ENCODE measurements at places on chromosomes 1 and 21.

- no peak for DNase-seq
Observed at GRCh38 chr1:154405747-154406571, 816 bp downstream of the IL6R start.

DNA sequence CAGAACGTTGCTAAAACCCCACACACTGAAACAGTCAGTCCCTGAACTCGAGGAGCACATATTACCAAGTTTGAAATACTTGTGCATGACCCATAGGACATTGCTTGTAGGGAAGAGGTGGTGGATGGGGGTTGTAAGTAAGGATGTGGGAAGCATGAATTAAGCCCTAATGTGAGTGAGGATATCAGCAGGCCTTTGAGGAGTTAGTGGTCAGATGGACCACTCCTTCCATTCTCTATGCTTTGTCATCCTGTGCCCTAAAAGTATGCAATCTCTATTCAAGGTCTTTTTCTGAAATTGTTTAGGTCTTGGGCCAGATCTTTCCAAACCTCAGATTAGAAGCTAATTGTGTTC is 70.9 kb upstream of the SAMSN1 start:
- DNase-seq: no peak

- DNase-seq: no peak
Observed at GRCh38 chr1:61271412-61271789, 189.0 kb downstream of the NFIA start.

DNA sequence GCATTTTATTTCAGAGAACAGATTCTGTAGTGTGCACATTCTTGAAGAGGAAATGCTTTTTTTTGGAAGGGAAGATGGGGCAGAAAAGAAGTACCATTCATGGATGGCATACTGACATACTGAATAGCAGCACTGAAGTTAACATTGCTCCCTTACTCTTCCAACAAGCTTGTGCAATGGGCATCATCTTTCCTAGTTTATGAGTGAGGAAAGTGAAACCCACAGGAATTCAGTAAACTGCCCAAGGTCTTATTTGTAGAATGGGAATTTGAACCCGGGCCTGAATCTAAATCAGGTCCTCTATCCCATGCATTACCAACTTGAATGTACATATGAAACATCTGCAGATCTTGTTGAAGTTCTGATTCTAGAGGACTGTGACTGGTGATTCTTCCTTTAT is 215.7 kb upstream of the FGGY start:
- DNase-seq: no peak

- DNase-seq: no peak
Observed at GRCh38 chr1:62295921-62296491, 23.2 kb downstream of the KANK4 start.

DNA sequence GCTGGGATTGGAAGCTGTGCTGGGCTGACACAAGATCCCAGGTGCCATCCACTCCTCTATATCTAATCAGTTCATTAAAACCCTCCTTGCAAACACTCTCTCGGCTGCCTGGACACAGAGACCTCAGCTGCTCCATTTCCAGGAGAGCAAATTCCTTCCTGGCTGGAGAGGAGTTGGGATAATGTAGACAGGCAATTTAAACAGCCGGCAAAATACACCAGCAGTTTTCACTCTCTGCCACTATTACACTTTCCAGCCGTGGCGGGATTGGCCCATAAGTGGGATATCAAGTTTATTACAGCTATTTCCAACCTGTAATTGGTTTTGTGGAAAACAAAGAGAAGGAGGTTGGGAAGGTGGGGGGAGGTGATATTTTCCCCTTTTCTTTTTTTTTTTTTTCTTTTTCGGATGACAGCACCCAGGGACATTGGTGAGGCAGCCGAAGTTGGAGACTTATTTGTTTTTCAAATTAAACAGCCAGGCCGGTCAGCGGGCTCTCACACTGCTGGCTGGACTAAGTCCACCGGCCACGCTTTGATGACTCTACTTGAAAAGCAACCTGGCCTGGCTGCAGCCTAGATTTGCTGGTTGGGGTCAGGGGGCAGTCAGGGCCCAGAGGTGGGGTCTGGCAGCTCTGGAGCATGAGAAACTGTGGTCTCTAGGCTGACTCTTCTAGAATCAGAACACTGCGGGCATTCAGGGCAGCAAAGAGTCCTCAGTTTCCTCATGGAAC is 177.4 kb downstream of the IGSF21 start:
- no peak for DNase-seq

DNA sequence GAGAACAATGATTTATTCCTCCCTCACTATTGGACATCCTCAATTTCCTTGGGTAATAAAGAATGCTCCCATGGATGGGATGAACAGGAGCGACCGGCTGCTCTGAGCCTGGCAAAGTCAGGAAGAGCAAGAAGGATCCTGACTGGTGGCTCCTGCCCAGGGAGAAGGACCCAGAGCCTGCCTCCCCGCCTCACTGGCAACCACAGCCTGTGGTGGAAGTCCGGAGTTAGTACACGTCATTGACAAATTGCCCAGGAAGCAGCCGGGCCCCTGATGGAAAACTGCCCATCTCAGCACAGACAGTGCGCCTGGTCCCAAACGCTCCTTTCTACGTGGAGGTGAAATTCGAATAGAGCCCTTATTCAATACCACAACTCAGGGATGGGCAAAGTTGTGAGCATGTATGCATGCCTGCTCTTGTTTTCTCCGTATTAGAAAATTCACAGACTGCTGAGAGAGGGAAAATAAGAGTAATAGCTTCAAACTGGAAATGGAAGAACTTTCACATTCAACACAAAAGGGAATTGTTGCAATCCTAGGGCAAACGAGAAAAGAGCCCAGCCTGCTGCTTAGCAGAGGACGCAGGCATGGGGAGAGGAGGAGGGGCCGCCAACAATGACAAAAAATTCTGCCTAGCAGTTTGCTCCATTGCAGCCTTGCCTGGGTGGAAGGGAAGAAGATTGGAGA is 397.1 kb upstream of the VAMP3 start:
- no peak for DNase-seq

- no peak for DNase-seq
Observed at GRCh38 chr1:84701376-84701775, 11.1 kb upstream of the SSX2IP start.

DNA sequence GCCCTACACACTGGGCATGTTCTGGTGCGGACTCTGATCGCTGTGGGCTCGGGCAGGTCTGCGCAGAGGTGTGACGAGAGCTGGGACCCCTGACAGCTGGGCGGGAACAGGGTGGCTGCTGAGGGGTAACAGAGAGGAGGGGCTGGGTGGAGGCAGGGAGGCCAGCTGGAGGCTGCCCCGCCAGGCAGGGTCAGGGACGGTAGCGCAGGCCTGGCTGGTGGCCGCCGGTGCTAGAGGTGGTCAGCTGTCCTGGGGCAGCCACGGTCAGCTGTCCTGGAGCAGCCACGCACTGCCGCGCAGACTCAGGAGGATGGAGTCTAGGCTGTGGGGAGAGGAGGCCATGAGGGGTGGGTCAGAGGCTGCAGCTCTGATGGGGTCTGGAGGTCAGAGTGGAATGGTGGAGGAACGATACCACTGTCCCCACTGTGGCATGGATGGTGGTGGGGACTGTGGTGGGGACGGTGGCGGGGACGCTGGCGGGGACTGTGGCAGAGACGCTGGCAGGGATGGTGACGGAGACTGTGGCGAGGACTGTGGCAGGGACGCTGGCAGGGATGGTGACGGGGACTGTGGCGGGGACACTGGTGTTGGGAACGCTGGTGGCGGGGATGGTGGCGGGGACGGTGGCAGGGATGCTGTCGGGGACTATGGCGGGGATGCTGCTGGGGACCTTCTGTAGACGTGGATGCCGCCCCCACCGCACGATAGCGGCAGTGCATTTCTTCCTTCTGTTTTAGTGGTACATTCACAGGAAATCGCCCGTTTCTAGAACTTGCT is 21.3 kb upstream of the LRRC3 start:
- DNase-seq: no peak

DNA sequence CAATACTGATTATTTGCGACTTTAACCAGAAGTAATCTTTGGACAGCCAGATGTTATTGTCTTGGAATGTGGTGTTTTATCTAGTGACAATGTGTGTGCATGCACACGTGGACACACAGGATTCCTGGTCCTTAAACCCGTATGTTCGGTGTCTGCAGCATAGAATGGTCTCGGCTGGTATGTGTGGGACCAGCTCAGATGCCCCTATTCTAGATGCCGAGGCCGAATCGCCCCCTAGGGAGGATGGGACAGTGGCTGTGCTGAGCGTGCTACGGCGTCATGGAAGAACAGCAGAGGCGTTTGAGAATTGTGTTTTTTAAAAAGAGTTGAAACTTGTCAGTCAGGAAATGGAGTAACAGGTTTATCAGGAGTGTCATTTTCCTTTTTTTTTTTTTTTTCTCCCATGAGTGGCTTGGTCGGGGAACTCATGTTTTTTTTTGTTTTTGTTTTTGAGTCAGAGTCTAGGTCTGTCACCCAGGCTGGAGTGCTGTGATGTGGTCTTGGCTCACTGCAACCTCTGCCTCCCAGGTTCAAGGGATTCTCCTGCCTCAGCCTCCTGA is 30.1 kb downstream of the SKI start:
- DNase-seq: no peak

- no peak for DNase-seq
Observed at GRCh38 chr1:233613252-233614172, at the start of gene KCNK1. KCNK1 (plus strand) TSS chr1:233614106; CDS start chr1:233614172, 66 bp downstream.

- no peak for DNase-seq
Observed at GRCh38 chr1:113929750-113930498, 800 bp downstream of the HIPK1 start.

DNA sequence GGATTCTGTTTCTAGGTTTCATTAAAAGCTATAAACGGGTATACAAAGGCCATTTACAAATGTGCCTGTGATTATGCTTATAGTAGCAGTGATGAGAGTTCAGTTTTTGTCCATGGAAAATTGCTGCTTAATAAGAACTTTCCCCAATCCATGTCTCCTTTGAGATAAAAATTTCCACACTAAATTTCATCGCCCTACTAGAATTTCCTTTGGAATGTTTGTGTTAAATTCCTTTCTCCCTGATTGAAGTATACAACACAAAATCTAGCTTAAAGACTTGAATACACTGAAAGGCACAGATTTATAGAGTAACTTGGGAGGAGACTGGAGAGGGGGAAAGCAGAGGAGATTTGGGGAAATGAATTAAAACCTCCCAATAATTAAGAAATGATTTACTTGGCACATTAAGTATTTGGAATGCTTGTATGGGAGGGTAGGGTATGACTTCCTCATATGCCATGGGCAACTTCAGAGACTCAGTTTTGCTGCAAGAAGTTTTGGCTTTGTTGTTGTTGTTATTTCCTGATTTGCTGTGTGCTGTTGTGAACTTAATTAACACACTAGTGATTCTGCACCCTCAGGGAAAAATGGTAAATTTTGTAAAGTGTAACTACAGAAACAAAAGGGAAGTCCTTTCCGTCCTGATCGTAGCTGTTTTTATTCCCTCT is 157.6 kb upstream of the LMO4 start:
- DNase-seq: no peak

DNA sequence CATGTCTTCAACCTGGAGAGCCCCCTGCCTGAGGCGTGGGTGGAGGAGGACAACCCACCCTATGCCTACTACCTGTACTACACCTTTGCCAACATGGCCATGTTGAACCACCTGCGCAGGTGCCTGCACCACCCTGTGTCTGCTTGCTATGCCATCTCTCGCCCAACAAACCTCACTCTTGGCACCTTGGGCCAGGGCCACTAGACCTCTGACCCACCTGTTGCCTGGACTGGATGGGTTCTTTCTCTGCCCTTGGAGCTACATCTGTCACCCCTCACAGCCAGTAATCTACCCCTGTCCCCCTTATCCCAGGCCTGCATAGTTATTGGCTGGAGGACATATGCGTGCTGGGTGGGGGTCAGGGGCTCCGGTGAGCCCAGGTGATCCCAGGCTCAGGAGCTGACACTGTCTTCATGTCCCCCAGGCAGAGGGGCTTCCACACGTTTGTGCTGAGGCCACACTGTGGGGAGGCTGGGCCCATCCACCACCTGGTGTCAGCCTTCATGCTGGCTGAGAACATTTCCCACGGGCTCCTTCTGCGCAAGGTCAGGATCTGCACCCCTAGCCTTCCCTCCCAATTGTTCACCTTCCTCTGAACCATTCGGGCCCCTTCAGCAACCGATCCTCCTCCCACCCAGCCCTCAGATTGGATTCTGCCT is 9.9 kb downstream of the AMPD2 start:
- DNase-seq: no peak

GRCh38 chr1:210125143-210125542 is 107.5 kb upstream of the SERTAD4 start:
- DNase-seq: no peak

DNA sequence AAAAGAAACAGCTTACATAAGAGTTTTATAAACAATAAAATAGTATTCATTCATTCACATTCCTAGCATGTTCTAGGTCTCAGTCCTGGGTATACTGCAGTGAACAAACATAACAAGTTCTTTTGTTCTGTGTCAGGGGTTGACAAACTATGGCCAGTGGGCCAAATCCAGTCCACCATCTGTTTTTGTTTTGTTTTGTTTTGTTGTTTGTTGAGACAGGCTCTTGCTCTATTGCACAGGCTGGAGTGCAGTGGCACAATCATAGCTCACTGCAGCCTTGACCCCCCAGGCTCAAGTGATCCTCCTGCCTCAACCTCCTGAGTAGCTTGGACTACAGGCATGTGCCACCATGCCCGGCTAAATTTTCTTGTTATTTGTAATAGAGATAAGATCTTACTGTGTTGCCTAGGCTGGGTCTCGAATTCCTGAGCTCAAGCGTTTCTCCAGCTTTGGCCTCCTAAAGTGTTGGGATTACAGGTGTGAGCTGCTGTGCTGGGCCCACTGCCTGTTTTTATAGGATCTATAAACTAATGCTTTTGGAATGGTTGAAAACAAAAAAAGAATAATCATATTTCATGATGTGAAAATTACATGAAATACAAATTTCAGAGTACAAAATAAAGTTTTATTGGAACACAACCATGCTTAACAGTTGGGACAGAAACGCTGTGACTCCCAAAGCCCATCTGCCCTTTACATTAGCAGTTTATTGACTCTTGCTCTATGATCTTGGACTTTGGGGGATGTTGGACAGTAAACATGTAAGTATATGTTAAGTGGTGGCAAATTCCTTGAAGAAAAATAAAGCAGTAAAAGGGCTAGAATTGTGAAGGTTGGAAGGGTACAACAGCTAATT is 17.9 kb downstream of the CAPZA1 start:
- DNase-seq: no peak

All from NCI-H1417 treated with DMSO at 0.1 percent for 48 hours (cell line).